ENCODE measurements at places on chromosomes 16 and 17.

DNA sequence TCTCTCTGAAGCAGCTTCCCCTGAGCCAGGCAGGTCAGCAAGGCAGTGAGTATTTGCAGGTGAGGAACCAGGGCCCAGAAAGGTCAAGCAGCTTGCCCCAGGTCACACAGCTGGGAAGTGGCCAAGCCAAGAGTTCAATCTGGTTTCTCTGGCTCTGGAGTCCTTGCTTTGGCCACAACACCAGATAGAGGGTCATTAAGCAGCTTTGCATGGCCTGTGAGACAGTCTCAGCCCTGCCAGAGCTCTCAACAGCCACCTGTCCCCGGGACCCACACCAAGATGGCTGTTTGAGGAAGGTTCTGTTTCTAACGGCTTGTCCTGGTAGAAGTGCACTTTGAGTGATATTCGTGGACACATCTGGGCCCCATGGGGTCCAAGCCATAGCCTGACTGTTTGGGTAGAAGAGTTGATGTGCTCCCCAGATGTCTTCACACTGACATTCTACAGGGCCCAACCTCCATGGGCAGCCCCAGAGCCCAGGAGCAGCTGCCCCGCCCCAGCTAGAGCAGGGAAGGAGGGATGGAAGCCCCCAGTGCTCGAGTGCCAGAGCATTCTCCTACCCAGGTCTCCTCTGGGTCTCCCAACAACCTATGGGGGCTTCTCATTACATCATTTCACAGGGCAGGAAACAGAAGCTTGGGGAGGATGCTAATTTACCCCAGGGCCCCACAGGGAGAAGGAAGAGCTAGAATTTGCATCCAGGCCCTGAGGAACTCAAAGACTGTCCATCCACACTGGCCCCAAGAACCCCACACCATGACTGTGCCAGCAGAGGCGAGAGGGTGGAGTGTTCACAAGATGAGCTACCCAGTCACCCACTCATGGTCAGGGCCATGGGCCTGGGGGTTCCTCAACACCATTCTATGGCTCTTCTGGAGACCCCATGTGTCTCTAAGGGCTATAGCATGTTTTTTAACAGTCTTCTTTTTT is 107.3 kb upstream of the CDH5 start:
- no peak for DNase-seq

DNA sequence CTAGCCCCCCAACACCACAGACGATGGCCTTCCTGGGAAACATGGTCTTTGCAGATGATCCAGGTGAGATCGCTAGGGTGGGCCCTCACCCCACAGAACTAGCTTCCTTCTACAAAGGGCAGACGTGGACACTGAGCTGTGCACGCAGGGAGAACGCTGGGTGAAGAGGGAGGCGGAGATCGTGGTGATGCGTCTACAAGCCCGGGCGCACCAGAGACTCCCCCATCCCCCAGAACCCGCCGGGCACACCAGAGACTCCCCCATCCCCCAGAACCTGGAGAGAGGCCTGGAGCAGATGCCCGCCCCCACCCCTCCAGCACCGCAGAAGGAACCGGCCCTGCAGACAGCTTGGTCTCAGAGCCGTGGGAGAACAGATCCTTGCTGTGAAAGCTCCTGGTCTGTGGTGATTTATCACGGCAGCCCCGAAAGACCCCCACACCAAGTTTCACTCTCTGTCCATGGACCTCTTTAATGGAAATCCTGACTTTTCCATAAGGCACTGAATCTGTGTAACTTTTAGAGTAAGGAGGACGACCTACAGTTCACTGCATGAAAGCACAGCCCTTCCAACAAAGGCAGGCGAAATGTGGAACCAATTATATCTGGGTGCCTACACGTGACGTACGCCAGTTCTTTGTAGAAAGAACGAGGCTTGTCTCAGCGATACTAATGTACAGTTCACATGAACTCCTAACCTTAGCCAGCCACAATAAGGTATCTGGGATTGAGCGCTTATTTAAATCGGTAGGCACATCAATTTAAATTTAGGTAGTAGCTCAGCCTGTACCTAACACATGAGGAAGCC is 88.5 kb downstream of the ANKRD11 start:
- no peak for DNase-seq

DNA sequence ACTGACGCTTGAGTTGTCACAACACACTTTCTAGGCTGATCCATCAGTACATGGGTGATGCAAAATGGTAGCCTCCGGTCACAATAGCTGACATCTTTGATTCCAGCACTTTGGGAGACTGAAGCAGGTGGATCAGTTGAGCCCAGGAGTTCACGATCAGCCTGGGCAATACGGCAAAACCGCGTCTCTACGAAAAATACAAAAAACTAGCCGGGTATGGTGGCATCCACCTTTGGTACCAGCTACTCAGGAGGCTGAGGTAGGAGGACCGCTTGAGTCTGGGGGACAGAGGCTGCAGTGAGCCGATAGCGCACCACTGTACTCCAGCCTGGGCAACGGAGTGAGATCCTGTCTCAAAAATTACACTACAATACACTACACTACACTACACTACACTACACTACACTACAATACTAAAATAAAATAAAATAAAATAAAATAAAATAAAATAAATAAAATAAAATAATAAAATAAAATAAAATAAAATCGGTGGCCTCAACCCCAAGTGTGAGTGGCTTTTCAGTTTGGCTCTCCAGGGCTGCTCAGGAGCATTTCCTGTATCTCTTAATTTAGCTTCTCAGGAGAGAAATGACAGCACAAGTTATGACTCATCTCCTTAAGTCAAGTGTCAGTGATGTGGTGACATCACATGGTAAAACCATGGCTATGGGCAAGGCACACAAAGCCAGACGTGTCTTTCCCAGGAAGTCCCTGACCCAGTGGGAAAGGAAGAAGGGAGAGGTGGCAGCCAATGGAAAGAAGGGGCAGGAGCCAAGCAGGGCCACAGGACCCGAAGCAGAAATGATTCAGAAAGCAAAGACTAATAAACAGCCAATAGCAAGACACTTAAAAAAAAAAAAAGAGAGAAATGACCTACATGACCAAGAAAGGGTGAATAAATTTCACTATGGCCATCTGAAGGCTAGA is 75.3 kb upstream of the TBC1D3K start:
- peak; percentile 92 for DNase-seq

DNA sequence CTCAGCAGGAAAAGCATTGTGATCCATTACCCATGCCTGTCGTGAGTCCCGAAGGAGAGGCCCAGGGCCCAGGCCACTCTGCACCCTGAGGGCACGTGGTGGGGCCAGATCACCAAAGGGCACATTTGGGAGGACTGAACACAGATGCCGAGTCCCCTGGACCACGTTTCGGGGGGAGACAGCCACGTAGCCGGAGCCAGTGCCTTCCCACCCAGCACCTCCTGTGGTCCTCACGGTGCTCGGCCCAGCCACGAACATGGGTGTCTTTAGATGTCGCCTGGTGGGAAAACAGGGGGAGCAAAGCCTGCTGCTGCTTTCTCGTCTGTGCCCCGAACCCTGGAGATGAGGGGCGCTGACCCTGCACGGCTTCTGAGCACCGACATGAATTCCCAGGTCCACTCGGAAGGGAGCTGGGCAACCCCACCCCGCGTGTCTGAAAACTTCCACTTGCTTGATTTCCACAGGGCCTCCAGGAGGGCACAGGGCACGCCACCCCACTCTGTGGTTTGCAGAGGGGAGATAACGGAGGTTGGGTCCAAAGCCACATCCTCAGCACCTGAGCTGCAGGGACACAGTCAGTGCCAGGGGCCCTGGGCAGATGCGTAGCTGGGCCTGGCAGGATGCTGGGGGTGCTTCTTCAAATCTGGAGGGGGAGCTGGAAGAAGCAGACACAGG is 14.4 kb downstream of the CBFA2T3 start:
- DNase-seq, result no peak

- no peak for DNase-seq
Measured at GRCh38 chr16:54253118-54253517, 33.5 kb downstream of the IRX3 start.

- DNase-seq, result no peak
Measured at GRCh38 chr16:30741461-30741914, 6.7 kb upstream of the PHKG2 start.

- DNase-seq, result peak; percentile 32
Measured at GRCh38 chr17:76772842-76773525, 35.1 kb downstream of the MFSD11 start.

DNA sequence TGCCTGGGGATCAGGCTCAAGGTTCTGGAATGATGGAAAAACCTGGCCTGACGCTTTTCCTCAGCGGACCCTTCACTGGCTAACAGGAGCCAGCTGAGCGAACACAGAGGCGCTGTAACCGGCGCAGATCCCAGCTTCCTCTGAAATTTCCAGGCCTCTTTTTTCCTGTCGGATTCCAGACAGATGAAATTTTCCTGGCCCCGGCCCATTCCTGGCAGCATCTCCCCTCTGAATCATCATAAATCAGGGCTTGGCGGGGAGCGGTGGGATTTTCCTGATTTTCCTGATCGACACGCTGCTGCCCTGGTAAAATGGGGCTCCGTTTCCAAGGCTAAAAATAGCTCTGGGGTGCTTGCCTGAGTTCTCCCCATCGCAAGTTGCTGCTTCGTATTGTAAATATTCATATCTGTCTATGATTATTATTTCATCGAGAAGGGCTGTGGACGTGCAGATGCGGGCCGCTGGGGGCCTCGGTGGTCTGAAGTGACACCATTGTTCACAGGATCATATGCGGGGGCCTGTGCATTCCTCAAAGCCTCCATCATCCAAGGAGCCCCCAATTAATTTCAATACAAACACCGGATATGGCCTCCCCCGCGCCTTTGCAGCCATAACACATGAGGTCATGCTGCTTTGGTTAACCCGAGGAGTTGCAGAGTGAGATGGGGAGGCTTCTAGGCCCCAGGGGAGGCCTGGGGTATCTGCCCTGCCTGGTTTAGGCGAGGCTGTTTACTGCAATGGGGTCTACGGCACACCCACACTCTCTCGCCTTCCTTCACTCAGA is 45.8 kb upstream of the ETV4 start:
- no peak for DNase-seq

DNA sequence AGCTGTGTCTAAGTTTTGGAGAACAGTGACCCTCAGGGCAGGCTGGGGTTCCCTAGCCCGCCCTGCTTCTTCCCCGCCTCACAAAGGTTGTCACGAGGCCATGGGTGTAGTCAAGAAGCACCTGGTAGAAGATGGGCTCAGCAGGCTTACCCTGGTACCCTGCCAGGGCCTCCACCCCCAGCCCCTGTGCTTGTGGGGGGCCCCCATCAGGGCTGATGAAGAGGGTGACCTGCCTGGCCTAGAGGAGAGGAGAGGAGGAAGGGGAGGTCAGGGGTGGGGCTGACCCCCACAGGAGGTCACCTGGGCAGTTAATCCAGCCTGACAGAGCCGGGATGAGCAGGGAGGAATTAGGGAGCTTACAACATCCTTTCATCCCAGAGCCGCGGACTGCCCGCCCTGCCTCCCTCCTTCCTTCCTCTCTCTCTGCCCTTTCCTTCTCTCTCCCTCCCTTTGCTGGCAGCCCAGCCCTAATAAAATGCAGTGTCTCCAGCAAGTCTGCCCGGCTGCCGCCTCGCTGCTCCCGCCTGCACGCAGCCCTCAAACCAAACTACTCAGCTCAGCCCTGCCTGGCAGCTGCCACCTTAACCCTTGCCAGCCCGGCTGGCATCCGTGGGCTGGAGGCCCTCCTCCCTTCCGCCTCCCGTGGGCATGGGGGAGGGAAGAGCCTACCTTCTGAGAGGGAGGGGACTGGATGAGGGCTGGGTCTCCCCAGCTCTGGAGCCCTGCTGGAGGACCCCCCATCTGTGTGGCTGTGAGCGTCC is 7.2 kb downstream of the DLX3 start:
- DNase-seq, result no peak

DNA sequence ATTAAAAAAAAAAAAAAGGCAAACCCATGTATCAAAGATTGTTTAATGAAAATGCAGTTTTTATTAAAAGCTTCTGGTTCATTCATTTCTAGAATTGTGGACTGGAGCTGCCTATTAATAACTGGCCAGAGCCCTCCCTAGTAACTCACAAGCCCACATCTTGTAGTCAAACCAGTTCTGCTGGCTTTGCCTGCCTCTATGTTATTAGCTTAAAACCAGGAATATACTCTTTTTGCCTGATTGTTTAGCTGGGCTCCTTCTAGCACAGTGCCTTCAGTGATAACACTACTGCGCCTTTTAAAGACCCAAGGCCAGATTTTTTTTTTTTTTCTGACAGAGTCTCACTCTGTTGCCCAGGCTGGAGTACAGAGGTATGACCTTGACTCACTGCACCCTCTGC is 26.0 kb downstream of the TAC4 start:
- DNase-seq, result no peak

- no peak for DNase-seq
Measured at GRCh38 chr17:20266806-20267458, 200.4 kb downstream of the LGALS9B start.
